ENCODE measurements at places on chromosomes 2 and 18.
A peak's percentile ranks its signal among the peaks of the same experiment; 100 is the strongest.

DNA sequence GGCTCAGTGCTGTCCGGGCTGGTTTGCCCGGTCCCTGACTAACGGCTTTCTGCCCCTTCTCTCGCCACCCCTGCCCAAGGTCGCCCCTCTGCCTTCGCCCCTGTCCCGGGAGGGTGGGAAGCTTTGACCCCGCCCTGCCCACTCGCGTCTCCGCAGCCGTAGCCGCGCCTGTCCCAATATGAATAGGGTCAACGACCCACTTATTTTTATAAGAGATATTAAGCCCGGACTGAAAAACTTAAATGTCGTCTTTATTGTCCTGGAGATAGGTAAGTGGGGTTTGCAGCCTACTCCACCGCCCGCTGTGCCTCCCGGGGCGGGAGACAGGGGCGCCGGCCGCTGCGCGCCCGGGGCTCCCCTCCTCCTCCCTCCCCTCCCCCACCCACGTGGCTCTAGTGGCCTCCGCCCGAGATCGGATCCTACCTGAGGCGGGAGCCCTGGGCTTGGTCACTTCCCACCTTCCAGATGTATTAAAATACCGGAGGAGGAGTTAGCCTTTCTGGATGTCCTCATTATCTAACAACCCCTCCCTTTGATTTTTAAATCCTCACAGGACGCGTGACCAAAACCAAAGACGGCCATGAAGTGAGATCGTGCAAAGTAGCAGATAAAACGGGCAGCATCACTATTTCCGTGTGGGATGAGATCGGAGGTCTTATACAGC is 633 bp downstream of the NABP1 start:
- DNase-seq = peak; percentile 62

DNA sequence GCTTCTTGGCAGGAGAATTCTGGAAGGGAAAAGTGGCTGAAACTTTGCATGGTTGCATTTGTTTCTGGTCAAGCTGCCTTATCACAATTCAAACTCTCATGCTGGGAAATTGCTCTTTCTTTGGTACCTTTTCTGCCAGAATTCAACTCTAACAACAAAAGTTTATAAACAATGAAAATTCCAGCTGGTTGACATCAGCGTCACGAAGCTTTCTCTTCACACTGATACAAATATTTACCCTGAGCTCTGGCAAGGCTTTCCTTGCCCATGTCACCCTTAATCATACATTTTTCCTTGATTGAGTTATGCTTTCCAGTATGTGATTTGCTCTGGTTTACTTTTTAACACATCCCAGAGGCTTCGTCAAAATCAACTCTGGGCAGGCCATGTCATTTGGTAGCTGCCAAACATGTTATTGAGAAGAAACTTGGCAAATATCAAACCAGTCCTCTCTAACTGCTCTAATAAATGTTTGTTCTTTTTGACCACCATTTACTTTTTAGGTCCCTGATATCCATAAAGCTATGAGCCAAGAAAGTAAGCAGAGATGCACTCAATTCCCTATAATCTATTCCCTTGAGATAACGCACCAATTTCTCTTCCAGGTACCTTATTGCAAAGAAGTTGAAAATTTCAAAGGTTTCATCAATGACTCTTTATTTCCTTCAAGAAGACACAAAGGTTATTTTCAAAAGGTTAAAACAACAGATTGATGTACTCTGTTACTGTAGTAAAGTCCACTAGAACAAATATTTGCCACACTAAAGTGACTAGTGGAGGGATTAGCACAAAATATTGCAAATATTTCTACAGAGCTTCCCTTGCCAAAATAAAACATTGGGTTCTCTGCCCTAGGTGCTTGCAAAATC is 1241.1 kb upstream of the ZEB2 start:
- DNase-seq = no peak

- no peak for DNase-seq
Measured at GRCh38 chr2:177520324-177520723, 127.8 kb downstream of the AGPS start.

GRCh38 chr2:57937456-57937855 is 109.2 kb upstream of the VRK2 start:
- no peak for DNase-seq

DNA sequence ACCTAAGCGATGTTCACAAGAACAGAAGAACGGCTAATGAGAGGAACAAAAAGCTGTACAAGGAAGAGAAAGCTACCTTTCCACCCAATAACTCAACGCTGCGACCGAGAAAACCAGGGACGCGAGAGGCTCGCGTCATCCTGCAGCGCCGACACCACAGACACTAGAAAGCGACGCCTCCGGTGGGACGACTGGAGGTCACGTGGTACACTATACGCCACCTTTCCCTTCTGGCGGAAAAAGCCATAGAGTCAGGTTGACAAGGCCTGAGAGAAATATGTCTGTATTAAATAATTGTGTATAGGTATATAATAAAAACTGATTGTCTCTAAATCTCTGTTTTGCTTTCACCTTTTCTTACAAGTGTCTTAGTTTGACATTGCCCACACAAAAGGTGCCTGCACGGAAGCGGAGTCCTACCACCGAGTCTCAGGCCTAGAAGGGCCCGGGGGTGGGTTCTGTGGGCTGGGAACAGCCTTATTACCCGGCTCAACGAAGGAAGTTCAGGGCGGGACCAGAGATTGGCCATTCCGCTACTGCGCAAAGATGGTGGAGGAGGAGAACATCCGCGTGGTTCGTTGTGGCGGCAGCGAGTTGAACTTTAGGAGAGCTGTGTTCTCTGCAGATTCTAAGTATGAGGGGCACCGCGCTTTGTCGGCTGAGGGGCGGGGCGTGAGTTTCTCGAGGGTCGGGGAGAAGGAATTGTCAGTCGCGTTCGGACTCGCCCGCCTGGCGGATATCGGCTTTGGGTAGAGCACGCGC is at the start of gene WDR75:
Gene WDR75, plus strand, starts transcription at position 528 of the 762 bp plus-strand sequence. Its CDS starts 19 bp downstream, at position 547.
- DNase-seq = peak; percentile 87

GRCh38 chr2:172701250-172701649 is 34.4 kb upstream of the RAPGEF4 start:
- DNase-seq = no peak

DNA sequence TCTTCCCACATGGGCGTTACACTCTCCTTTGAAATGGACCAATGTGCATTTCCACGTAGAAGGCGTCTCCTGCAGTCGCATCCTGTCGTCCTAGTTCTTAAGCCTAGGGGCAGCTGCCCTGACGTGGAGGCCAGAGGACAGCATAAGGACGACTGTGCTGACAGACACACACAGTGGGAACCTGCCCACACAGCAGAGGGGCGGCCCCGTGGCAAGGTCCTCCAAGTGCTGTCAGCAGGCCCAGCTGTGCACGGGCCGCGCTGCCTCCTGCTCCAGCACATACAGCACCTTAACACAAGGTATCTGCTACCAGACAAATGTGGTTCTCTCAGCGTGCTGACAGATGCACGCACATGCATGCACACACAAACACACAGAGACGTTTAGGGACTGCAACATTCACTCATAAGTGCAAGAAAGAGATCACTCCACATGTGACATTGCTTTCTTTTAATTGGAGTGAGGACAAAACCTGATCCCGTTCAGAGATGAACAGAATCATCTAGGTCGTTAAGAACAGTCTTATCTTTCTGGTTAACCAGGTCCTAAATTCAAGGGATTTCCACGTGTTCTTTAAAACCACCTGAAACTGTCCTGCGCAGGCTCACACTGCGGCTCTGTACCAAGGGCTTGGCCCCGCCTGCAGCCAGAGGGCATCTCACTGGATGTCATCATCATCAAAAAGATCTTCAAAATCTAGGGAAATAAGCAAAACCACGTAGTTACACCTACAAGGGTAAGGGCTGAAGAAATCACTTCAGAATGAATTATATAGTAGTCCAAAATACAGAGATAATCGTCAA is 5.5 kb downstream of the COPS9 start:
- DNase-seq = no peak

- DNase-seq = no peak
Measured at GRCh38 chr18:35334821-35335220, 9.4 kb downstream of the ZNF24 start.

DNA sequence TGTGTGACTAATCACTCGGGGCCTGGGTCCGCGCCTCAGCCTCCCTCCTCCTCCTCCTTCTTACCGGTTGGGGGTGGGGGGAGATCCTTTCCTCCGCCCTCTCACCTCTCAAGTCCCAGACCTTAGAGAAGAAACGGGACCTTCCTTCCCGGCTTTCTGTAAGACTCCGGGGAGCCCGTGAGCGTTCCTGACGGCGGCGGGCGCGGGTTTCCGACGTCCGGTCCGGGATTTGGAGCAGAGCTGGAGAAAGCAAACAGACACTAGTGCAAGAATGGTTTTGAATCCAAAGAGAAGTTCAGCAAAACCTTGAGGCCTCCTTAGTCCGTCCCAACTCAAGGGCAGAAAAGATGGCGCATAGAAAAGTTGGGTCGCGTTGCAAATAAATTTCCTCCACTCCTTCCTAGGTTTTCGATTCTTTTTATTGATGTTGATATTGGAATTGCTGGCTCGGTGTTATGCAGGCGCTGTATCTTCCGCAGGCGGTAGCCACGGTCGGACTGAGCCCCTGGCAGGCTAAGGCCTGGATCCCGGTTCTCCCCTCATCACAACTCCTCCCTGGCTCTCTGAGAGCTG is 2.0 kb downstream of the DLX1 start:
- DNase-seq = no peak

DNA sequence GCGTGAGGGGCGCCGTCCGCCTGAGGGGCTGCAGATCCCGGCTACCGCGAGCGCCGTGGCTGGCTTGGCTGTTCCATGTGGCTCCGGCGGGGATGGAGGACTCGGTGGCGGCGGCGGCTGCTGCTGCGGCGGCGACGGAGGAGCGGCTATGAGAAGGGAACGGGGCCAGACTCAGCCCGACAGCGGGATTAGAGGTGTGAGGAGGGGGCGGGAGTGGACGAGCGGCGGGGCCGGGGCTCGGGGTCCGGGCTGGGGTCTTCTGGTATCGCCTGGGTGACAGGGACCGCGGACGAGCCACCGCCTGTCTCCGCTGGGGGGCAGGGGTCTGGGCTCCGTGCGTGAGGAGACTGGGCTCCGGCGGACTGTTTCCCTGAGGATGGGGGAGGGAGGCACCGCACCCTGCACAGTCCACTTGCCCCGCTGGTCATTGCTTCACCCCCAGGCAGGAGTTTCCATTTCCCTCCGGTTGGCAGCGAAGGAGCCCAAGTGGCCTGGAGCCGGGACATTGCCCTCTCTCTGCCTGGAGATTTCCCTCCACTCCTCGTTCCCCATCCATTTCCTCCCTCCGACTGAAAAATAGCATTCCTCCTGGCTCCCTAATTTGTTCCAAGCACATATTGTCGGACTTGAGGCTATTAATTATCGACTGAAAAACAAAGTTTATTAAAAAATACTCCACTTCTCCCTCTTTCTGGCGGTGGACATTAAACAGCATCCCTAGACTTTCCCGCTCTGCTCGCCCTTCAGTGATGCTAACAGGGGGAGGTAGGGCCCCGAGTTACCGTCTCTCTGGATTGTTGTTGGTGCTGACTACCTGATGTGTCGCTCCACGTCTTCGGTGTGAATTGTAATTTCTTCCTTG is 577 bp downstream of the EHBP1 start:
- peak; percentile 21 for DNase-seq

DNA sequence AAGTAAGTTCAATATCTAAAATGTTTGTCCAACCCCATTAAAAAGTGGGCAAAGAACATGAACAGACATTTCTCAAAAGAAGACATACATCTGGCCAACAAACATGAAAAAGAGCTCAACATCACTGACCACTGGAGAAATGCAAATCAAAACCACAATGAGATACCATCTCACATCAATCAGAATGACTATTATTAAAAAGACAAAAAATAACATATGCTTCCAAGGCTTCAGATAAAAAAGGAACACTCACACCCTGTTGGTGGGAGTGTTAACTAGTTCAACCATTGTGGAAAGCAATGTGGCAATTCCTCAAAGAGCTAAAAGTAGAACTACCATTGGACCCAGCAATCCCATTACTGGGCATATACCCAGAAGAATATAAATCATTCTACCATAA is 931.1 kb downstream of the LRP1B start:
- DNase-seq = no peak

DNA sequence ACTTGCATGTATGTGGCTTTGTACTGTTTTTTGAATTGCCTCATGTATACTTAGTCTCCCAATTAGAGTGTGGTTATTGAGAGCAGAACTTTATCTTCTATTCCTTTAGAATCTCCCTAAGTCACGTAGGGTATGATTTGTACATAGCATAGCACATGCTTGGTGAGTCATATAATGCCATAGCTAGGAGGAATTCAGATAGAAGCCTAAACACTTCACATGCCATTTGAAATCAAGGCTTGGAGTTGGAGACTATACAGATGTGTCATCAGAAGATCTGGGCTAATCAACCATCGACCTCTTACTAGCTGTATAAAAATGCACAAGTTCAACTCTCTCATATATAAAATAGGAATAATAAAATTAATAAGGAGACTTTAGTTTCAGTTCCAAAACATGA is 222.6 kb upstream of the ST6GAL2 start:
- DNase-seq = no peak
